Activated T-helper 1 cell treated with anti-CD3 and anti-CD28 coated beads, Interleukin-12 subunit alpha, Interleukin-12 subunit beta, Interleukin-2, Interleukin-4 antibody, amounts not matched to agents 30 ng/mL and 10 ng/mL and 1 ng/mL, durations not matched to agents 14 hours and 24 hours and 36 hours (primary cell): ENCODE measurements at places on chromosomes 7 and 10. TPM values are rescaled to one million over a fixed set of nuclear protein-coding genes. Genes with fewer than 3 reads are reported as not detected.

GRCh38 chr7:83794829-83795228 lies 145.9 kb upstream of the SEMA3E start:
- H3K4me3 ChIP-seq, result no peak overlapping the region
- H3K27me3 ChIP-seq, result no peaks in the 10 kb centered on the region
- no peak overlapping the region for H3K27ac ChIP-seq
- H3K4me1 ChIP-seq, result no peaks in the 10 kb centered on the region
- no peaks in the 10 kb centered on the region for H3K36me3 ChIP-seq

GRCh38 chr10:29636178-29636577 lies 1.4 kb upstream of the SVIL start:
- H3K4me3 ChIP-seq, result no peak overlapping the region
- H3K4me1 ChIP-seq, result peaks cover 32% of the 10 kb centered on the region
- H3K27ac ChIP-seq, result peak overlapping the region; percentile 65
- DNase-seq, result no peak

- peak; percentile 78 for DNase-seq
- H3K4me3 ChIP-seq, result peak within 1 kb of the TSS; percentile 92
- H3K27me3 ChIP-seq, result peaks cover 18% of the 10 kb centered on the region
- H3K36me3 ChIP-seq, result peaks cover 24% of the 10 kb centered on the region
These were observed at the start of gene HPS1 for GRCh38 chr10:98446661-98447221. Gene HPS1, minus strand, starts transcription at chr10:98446935. Its CDS starts 3,695 bp downstream, at chr10:98443240.

Gene SLC18A2
- total RNA-seq, result not detected in 2 replicates

Gene GIMAP6
- 38.7 and 41.3 TPM in 2 replicates for total RNA-seq
